ENCODE measurements at places on chromosomes 2 and 18. TPM values are rescaled to one million over a fixed set of nuclear protein-coding genes. Genes with fewer than 3 reads are reported as not detected.

Gene MYO3B
- 0.25 TPM for total RNA-seq

Gene PLEKHB2
- 122 TPM for total RNA-seq

Gene SANBR
- 45.2 TPM for total RNA-seq

Gene UGT1A8
- not detected for total RNA-seq

Gene OTOS
- not detected for total RNA-seq

Gene LYPD1
- 24.1 TPM for total RNA-seq

Gene SCTR
- 0.49 TPM for total RNA-seq
